CD8-positive, alpha-beta memory T cell (primary cell): ENCODE measurements at places on chromosomes 2 and 18. TPM values are rescaled to one million over a fixed set of nuclear protein-coding genes. Genes with fewer than 3 reads are reported as not detected.

The PREPL gene
- 37.5 TPM for total RNA-seq

GRCh38 chr2:136110526-136110925, 7.4 kb downstream of the CXCR4 start:
- peaks cover 27% of the 10 kb centered on the region for H3K36me3 ChIP-seq
- no peaks in the 10 kb centered on the region for H3K27me3 ChIP-seq
- H3K27ac ChIP-seq = no peak overlapping the region
- no peak for DNase-seq

DNA sequence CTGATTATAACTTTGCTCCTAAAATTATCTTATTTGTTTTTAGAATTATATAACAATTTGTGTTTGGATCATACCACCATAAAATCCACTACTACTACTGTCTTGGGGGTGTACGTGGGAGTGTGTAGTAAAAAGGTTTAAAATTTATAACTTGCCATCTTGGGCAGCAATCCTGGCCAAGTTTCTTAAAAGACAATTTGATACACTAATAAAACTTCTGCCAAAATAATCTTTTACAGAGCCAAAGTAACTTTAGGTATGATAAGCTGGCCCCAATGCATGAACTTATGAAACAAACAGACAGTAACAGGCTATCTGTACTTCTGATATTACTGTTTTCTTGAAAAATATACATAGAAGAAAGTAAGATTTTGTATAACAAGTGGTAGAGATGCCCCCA, 11.3 kb upstream of the UBE2E3 start:
- H3K27me3 ChIP-seq = no peaks in the 10 kb centered on the region
- H3K27ac ChIP-seq = no peak overlapping the region
- H3K4me3 ChIP-seq = no peak overlapping the region
- H3K4me1 ChIP-seq = no peaks in the 10 kb centered on the region
- DNase-seq = no peak

The NAT8 gene
- not detected for total RNA-seq

The PRADC1 gene
- 24.9 TPM for total RNA-seq

DNA sequence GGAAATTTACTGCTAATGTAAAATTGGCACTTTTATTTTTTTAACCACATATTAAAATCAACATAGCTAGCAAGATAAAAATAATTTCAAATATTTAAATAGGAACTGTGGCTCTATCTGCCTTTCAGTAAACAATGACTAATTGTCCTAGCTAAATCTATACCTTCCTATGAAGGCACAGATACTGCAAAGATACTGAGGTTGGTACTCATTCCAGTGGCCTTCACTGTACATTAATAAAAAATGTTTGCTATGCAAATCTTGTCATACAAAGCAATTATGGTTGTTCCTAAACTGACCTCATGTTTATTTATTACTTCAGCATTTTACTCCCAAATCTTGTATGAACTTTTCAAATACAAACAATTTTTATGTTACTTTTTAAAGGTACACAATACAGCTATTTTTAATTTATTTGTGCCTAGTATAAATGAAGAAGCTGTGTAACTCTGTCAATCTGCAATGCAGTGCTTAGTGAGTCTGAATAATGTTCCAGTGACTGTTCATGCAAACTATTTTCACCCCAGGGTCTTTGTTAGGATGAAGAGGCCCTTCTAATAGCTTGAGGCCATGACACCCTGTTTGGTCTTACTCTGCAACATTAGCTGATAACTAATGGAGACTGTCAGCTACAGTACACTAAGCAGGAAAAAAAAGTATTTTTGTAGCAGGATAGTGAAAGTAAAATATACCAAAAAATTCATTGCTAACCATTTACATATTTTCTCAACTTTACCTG, 9.3 kb upstream of the ERBB4 start:
- DNase-seq = no peak
- no peak overlapping the region for H3K27ac ChIP-seq
- H3K4me3 ChIP-seq = no peak overlapping the region

DNA sequence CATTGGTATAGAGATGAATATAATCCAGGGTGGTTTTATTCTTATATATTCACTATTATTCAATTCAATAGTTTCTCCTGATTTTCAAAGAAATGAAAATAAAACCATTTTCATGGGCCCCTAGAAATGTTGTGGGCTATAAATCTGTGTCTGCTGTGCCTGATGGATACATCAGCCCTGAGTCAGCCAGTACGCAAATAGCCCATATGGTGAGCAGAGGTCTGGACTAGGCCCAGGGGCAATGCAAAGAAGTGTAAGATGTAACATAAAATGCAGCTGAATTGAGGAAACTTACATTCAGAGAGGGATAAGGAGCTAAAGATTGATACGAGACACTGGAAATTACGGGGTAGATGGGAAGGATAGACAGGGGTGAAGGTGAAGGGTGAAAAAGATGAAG, 122.5 kb downstream of the MAIP1 start:
- no peaks in the 10 kb centered on the region for H3K4me1 ChIP-seq
- no peak overlapping the region for H3K4me3 ChIP-seq

The NCKAP1 gene
- total RNA-seq = 8.7 TPM

GRCh38 chr18:50749421-50749820, 70.4 kb downstream of the MRO start:
- no peak for DNase-seq
- H3K4me1 ChIP-seq = no peaks in the 10 kb centered on the region
- H3K27ac ChIP-seq = no peak overlapping the region

DNA sequence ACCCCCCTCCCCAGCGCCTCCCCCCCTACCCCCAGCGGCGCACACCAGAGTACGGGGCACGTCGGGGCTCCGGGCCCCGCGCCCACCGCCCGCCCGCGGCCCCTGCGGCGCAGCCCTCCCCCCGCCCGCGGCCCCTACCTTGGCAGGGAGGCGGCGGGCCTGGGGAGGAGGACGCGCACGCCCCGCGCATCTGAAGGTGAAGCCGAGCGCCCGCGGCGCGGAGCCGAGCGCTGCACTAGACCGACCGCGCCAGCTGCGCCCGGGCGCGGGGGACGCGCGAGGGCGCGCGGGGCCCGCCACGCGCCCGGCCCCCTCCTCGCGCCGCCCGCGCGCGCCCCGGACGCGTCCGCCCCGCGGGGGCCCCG, at the start of gene ZNF516:
ZNF516 (minus strand) TSS at position 237 of the 365 bp plus-strand sequence. CDS start 52,188 bp downstream, outside the sequence.
- no peak within 1 kb of the TSS for H3K27ac ChIP-seq
- H3K4me1 ChIP-seq = peaks cover 7% of the 10 kb centered on the region
- H3K27me3 ChIP-seq = peaks cover 7% of the 10 kb centered on the region
- DNase-seq = no peak
- H3K36me3 ChIP-seq = no peaks in the 10 kb centered on the region
- H3K4me3 ChIP-seq = peak within 1 kb of the TSS; percentile 84

DNA sequence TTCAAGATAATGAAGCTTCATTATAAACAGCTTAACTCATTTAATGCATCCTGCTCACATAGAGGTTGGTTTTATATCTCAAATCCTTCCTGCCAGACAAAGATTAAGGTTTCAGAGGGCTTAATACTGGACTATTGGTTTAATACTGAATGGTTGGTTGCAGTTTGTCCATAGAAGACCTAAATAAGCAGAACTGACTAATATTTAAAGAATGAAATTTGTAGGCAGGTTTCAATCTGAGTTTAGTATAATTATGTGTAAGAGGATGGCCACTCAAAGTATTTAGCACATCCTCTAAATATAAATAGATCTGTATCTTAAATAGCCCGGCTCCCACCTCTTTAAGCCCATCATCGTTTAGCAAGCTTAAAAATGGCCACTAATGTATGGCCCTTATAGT, 92.5 kb downstream of the EPB41L5 start:
- H3K4me1 ChIP-seq = peaks cover 20% of the 10 kb centered on the region
- H3K27ac ChIP-seq = no peak overlapping the region
- H3K27me3 ChIP-seq = no peaks in the 10 kb centered on the region

The THSD7B gene
- total RNA-seq = not detected

- no peaks in the 10 kb centered on the region for H3K4me1 ChIP-seq
- no peak for DNase-seq
- H3K27ac ChIP-seq = no peak overlapping the region
- H3K36me3 ChIP-seq = no peaks in the 10 kb centered on the region
- H3K4me3 ChIP-seq = no peak overlapping the region
These were observed 1143.5 kb upstream of the CELF4 start for GRCh38 chr18:38709122-38709521.

- H3K4me3 ChIP-seq = no peak overlapping the region
- H3K36me3 ChIP-seq = no peaks in the 10 kb centered on the region
- no peaks in the 10 kb centered on the region for H3K27me3 ChIP-seq
- H3K27ac ChIP-seq = no peak overlapping the region
- no peaks in the 10 kb centered on the region for H3K4me1 ChIP-seq
- DNase-seq = no peak
These were observed 405.1 kb upstream of the CWC22 start for GRCh38 chr2:180412219-180412618.

The MYO3B gene
- 0.33 TPM for total RNA-seq

GRCh38 chr2:220263300-220263699, 635.9 kb downstream of the SLC4A3 start:
- H3K27ac ChIP-seq = no peak overlapping the region
- DNase-seq = no peak
- H3K27me3 ChIP-seq = no peaks in the 10 kb centered on the region
- H3K4me1 ChIP-seq = no peaks in the 10 kb centered on the region
- no peaks in the 10 kb centered on the region for H3K36me3 ChIP-seq

DNA sequence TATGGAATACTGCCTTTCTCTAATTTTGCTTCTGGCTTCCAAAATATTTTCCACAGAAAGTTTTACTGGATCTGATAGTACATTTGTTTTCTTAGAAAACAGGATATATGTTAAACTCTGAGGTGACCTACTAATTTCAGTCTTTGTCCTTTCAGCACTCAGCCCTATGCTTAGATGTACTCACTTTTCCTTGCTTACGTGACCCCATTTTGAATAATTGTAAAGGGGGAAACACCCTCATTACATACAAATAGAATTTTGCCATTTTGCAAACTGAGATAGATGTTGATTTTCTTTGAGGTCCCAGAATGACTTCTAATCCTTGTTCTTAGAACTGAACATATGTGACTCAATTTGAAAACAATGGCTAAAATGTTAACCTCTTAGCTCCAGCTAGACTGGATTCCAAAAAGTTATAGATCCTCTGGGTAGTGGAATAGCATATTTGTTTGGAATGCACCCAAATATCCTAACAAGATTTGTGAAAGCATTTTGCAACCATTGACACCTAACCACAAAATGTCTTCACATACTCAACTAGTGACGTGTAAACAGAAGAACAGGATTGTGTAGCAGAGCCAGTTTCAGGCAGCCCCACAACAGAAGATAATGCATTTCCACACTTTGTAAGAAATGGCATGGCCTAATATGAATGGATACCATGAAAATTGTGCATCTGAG, 44.8 kb upstream of the EHBP1 start:
- H3K36me3 ChIP-seq = no peaks in the 10 kb centered on the region
- H3K27me3 ChIP-seq = no peaks in the 10 kb centered on the region
- no peak overlapping the region for H3K4me3 ChIP-seq
- no peak overlapping the region for H3K27ac ChIP-seq
- no peaks in the 10 kb centered on the region for H3K4me1 ChIP-seq
- DNase-seq = no peak

The PRKAG3 gene
- not detected for total RNA-seq

- no peaks in the 10 kb centered on the region for H3K27me3 ChIP-seq
- no peak overlapping the region for H3K4me3 ChIP-seq
- H3K27ac ChIP-seq = no peak overlapping the region
These were observed 12.3 kb upstream of the AGXT start for GRCh38 chr2:240856151-240856980.

The ELOA2 gene
- not detected for total RNA-seq

GRCh38 chr2:225091336-225091735, 49.1 kb upstream of the DOCK10 start:
- no peaks in the 10 kb centered on the region for H3K36me3 ChIP-seq
- no peak overlapping the region for H3K27ac ChIP-seq
- H3K4me3 ChIP-seq = no peak overlapping the region
- DNase-seq = no peak
- peaks cover 4% of the 10 kb centered on the region for H3K4me1 ChIP-seq
- no peaks in the 10 kb centered on the region for H3K27me3 ChIP-seq

DNA sequence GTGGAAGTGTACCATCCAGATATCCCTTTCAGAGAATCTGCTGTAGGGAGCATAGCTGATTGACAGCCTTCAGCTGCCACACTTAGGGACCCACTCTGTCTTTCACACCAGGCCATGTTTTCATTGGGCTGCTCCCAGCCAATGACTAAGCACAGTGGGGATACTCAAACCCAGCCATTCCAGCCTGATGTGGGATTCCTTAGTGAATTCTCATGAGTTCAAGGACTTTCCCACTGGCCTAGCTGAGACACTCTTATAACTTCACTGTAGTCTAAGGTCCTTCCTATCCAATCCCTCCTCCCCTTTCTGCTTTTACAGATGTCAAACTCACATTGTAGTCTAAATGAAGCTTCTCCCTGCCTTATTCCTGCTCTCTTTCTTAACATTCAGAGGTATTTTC, 201.2 kb downstream of the PIK3C3 start:
- no peaks in the 10 kb centered on the region for H3K36me3 ChIP-seq
- H3K27me3 ChIP-seq = no peaks in the 10 kb centered on the region
- DNase-seq = no peak

The TBR1 gene
- total RNA-seq = not detected

The AAMP gene
- total RNA-seq = 94.8 TPM

DNA sequence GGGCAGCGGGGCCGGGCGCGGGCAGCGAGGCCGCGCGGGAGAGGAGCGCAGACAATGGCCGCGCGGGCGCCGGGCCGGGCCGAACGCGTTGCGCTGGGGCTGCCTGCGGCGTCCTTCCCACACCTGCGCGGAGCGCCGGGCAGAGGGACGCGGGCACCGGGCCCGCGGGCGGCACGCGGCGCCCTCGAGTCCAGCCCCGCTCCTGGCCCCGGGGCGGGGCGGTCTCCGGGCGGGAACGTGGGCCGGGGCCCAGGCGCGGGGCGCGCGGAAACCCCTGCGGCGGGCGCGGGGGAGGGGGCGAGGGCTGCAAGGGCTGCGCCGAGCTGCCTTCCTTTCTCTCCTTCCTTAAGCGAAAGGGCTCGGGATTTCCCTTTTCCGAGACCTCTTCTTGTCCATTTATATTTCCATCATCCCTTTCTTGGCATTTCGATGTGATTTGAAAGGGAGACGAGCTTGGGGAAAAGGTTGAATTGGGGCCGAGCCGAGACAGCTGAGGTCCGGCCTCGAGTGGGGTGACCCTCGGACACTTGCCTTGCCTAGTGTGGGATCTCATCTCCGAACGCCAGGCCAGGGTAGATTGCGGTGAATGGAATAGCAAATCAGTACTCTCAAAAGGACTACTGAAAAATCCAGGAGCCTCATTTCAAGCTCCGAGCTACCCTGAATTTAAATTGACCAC, 676 bp downstream of the KLHL23 start:
- H3K27me3 ChIP-seq = peaks cover 9% of the 10 kb centered on the region
- H3K36me3 ChIP-seq = no peaks in the 10 kb centered on the region
- DNase-seq = no peak
- peak overlapping the region; percentile 28 for H3K27ac ChIP-seq
- H3K4me1 ChIP-seq = peaks cover 10% of the 10 kb centered on the region

The WDR35 gene
- 12.0 TPM for total RNA-seq

The TRPM8 gene
- not detected for total RNA-seq

GRCh38 chr2:39375917-39376316, 61.2 kb downstream of the MAP4K3 start:
- H3K27me3 ChIP-seq = no peaks in the 10 kb centered on the region
- H3K4me1 ChIP-seq = no peaks in the 10 kb centered on the region
- H3K4me3 ChIP-seq = no peak overlapping the region
- DNase-seq = no peak
- no peak overlapping the region for H3K27ac ChIP-seq

- no peak overlapping the region for H3K27ac ChIP-seq
- DNase-seq = no peak
- H3K27me3 ChIP-seq = peaks cover 5% of the 10 kb centered on the region
These were observed 868 bp upstream of the PKDCC start for GRCh38 chr2:42046819-42047487.

The MC5R gene
- not detected for total RNA-seq

- no peak overlapping the region for H3K4me3 ChIP-seq
- no peak for DNase-seq
- no peak overlapping the region for H3K27ac ChIP-seq
- H3K27me3 ChIP-seq = no peaks in the 10 kb centered on the region
These were observed 520.6 kb downstream of the METTL4 start for GRCh38 chr18:2050702-2051201.
